Stimulated activated CD4-positive, alpha-beta T cell treated with anti-CD3 and anti-CD28 coated beads, Interleukin-12 subunit alpha, Interleukin-12 subunit beta, amount 100 ng/mL, for 24 hours (primary cell): ENCODE measurements at places on chromosomes 4 and X.

- no peak for DNase-seq
These were observed 44.1 kb upstream of the SH3RF1 start for GRCh38 chr4:169314906-169315305.

DNA sequence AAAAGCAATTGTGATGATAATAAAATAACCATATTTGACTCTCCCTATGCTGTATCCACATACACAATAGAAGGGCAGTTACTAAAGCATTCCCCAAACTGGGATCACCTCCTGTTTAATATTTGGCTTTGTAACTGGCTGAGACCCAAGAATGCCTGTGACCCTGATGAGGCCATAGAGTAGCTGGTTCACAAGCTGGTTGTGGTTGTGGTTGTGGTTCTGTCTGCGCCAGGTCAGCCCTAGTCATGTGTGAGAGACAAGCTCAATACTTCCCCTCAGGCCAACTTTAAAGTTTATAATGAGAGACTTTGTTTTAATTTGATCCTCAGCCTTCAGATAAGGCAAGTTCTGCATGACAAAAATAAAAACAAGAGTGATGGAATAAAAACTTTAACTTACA, 209.9 kb downstream of the PARM1 start:
- DNase-seq, result no peak

DNA sequence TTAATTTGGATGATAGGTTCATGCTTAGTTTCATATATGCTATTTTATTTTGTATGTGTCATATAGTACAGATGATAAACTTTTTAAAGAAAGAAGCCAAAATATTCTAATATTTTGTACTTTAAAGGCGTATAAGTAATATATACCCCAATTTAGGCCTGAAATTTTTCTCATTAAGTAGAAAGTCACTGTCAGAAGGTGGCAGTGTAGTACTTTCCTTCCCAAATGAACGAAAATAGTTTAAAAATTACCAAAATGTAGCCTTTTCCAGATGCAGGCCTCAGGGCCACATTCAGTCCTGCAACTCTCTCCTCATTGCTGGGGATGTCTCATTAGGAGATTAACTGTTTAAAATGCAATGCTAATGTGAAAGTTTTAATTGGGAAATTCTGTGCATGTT, 1263.6 kb downstream of the C4orf33 start:
- no peak for DNase-seq

DNA sequence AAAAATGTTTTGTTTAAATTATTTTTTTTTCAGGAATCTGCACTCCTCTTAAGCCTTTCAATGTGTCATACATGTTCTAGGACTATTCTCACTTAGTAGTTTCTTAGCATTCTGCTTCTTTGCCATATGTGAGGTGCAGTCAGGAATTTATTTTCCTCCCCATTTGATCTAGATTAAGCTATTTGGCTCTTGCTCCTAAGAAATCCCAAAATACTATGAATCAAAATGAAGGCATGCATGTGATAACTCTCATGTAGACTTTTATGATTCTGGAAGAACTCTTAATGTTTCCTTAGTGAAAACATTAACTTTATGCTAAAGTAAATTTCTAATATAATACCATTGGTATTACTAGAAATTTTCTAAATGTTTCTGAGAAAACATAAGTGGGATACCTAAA, 664.5 kb downstream of the RAPGEF2 start:
- no peak for DNase-seq

GRCh38 chrX:20315140-20315539, 48.4 kb upstream of the RPS6KA3 start:
- no peak for DNase-seq
